ENCODE measurements at places on chromosomes 3 and 15.

- no peak for DNase-seq
Observed at GRCh38 chr15:64697911-64698369, 77.4 kb downstream of the RBPMS2 start.

GRCh38 chr3:186048119-186048518 is 60.8 kb downstream of the ETV5 start:
- DNase-seq, result no peak

GRCh38 chr3:175430983-175431773 is 572.0 kb downstream of the NAALADL2 start:
- DNase-seq, result no peak

GRCh38 chr3:188684276-188684675 is 487.5 kb upstream of the TPRG1 start:
- no peak for DNase-seq

GRCh38 chr3:159232966-159233365 is 431.1 kb downstream of the MFSD1 start:
- DNase-seq, result no peak

- DNase-seq, result no peak
Observed at GRCh38 chr3:135261214-135261775, 466.2 kb downstream of the EPHB1 start.

Data from cortex of kidney (tissue), 1 donor.